ENCODE measurements at places on chromosomes 1 and 21.

DNA sequence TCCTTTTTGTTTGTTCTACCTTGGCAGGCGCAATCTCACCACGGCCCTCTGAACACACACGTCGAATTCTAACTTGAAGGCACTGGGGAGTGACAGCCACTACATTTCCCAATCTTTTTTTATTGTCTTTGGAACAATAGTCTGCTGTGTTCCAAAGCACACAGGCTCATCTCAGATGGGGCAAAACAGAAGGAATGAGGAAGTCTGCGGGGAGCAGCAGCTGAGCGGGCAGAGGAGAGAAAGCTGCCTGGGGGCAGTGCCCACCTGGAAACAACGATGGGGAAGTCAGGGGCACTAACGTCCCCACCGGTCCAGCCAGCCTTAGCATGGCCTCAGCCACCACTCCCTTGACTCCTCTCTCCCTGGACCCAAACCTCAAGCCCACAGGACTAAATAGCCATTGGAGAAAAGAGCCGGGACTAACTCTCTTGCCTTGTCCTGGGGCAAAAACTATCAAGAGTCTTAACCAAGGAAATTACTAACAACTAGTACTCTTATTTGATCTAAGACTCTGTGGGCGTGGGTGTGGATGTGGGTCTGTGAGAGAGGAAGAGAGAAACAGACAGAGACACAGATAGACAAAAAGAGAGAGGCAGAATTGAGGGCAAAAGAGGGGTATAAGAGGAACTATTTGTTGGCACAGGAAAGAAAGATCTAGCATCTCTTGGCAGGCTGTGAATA, 34.2 kb downstream of the SYF2 start:
- no peak for DNase-seq

DNA sequence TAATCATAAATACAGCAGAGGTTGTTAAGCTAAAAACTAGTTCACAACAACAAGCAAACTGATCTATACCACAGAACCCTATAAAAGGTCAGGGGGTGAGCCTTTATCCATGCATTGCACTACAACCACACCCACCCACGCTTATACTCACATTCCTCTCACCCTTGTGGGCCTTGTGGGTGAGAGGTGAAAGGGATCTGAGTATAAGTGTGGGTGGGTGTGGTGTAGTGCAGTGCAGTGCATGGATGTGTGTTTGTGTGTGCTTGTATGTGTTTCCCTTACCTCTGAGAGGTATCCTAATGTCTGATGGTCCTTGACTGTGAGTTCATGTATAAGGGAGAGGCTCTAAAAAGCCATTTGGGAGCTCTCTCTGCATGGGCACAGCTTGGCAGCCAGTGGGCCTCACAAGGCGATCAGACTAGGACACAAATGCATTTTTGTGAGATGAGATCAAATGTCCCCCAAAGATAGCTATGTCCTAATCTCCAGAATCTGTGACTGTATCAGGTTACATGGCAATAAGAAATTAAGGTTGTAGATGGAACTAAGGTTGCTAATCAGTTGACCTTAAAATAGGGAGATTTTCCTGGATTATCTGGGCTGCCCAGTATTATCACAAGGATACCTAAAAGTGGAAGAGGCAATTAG, 95.5 kb upstream of the DPT start:
- DNase-seq, result no peak

- no peak for DNase-seq
These were observed 1058.1 kb upstream of the TMPRSS15 start for GRCh38 chr21:19461481-19462205.

DNA sequence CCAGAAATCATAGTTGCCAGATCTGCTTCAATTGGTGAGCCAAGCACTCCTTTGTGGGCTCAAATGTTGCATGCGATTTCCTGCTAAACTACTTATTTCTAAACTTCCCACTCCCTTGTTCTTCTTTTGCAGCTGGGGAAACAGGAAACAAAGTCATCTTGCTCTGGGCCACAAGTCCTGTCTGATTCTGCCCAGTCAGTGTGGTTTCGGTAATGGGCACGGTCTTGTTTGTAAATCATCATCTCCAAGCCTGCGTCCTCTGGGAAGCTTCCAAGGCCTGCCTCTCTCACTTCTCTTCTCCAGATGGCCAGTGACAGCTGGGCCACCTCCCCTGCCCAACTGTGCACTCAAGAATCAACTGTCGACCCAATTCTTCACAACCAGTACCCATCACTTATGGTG, 4.4 kb downstream of the S100A8 start:
- DNase-seq, result no peak

DNA sequence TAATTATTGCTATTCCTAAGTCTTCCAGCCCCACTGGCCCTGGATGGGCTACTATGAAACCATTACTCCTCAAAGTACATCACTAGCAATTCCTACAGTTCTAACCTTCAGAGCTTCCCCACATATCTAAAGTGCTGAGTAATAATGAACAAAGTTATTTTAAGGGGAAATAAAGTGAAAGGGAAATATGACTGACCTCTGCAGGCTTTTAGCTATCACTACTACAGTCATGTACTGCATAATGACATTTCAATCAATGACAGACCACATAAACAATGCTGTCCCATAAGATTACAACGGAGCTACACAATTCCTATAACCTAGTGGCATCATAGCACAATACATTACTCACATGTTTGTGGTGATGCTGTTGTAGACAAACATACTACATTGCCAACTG, 32.5 kb upstream of the ASPM start:
- no peak for DNase-seq

DNA sequence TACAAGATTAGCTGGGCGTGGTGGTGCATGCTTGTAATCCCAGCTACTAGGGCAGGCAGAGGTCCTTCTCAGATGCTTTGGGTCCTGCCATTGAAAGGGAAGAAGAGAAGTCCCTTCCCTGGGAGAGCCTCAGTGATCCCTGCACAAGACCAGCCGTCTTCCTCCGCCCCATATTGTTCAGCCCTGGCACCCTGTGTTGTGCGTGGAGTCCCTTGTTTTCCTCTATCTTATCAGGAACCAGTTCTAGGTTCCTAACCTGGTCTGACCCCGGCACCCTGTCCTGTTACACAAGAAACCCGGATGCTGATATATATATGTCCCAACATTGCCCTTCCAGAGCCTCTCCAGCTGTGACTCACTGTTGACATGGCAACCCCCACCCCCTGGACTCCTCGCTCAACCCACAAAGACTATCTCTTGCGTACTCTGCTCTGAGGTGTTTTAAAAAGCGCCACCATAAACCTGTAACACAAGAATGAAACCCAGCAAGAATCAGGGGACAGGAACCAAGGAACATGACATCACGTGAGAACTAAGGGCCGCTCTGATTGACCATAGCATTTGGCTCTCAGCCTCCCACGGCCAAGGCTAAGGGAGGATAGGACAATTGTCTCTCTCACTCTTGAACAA, 4.8 kb downstream of the MX2 start:
- no peak for DNase-seq

GRCh38 chr1:182596934-182597333, 7.3 kb downstream of the RGS16 start:
- no peak for DNase-seq

DNA sequence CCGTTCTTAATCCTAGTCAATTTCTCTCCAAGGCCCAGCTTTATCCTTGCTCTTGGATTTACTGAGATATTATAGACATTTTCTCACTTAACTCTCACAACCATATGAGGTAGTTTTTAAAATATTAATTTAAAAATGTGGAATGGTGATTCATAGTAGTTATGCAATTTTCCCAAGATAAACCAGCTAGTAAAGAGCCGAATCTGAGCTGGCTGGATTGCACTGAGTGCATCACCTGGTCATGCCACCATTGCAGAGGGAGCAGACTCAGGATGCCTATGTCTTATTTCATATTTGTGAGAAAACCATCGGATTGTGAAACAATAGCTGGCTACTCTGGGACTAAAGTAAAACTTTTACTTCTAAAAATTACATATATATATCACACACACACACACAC, 494.0 kb downstream of the KCNT2 start:
- no peak for DNase-seq

- no peak for DNase-seq
These were observed 16.5 kb upstream of the LCE2D start for GRCh38 chr1:152646656-152647055.

GRCh38 chr1:182910143-182910542, 42.8 kb downstream of the SHCBP1L start:
- DNase-seq, result no peak

- DNase-seq, result no peak
These were observed 21.6 kb downstream of the LDLRAP1 start for GRCh38 chr1:25564777-25565574.

DNA sequence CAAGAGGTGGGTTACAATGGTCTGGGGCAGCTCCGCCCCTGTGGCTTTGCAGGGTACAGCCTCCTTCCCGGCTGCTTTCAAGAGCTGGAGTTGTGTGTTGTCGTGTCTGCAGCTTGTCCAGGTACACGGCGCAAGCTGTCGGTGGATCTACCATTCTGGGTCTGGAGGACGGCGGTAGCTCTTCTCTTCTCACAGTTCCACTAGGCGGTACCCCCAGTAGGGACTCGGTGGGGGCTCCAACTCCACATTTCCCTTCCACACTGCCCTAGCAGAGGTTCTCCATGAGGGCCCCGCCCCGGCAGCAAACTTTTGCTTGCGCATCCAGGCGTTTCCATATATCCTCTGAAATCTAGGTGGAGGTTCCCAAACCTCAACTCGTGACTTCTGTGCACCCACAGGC, 12.3 kb upstream of the CDCP2 start:
- DNase-seq, result no peak

DNA sequence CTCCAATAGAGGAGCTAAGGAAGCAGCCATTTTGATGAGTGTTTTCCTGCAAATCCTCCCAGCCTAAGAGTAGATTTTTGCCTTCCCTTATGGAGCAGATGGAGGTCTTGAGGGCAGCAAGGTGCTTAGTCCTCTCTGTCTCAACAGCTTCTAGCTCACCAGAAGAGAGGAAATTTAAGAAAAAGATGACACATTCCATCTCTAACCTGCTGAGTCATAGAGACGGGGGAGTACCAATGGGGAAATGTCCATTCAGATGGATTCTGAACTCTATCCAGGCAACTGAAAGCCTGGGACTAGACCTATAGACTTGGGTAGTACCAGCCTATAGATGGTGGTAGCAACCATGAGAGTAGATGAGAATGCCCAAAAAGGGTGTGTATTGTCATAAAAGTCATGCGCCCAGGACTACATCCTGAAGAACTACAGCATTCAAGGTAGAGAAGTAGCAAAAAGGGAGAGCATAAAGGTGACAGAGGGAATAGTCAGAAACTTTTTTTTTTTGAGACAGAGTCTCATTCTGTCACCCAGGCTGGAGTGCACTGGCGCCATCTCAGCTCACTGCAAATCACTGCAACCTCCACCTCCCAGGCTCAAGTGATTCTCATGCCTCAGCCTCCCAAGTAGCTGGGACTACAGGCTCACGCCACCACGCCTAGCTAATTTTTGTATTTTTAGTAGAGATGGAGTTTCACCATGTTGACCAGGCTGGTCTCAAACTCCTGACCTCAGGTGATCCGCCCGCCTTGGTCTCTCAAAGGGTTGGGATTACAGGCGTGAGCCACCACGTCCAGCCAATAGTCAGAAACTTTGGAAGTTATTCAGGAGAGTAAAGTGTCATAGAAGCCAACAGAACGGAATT, 10.7 kb upstream of the ELOA start:
- DNase-seq, result no peak

DNA sequence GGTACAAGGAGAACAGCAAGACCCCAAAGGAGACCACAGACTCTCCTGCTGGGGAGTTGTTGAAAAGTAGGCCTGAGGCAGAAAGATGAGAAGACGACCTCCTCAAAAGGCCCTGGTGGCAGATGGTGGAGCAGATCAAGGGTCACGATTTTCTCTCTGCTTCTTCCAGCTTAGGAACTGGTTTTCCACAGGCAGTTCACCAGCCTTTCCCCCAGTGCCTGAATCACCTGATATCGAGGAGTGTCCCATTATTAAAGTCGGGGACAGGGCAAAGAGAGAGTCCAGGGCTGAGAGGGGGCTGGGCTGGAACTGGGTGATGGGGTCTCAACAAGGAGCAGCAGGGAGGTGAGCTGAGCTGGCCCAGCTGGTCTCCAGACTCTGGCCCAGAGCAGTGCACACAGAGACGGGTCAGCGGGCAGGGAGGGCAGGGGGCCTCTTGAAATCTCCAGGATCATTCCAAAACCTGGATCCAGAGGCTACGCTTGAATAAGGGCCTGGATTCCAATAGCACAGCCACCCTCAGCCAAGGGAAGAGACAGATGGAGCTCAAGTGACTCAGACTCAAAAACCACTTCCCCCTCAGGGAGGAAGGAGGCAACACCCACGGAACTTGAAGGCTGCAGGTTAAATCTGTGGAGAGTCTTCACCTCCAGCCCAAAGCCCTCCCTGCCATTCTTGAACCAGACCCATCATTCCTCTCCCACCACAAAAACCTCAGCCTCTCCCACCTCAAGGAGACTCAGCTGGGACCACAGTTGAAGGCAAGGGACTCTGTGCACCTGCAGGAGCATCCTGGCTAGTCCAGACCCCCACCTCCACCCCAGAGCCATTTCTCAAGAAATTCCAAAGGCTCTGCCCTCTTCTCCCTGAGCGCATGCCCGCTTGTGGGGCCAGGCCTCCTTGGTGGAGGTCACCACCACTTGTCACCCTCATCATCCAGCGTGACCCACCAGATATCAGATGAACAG, at the start of gene S100A5:
TSS of gene S100A5 (minus strand) at position 541 of the 968 bp plus-strand sequence. CDS start 743 bp downstream, outside the sequence.
- no peak for DNase-seq

DNA sequence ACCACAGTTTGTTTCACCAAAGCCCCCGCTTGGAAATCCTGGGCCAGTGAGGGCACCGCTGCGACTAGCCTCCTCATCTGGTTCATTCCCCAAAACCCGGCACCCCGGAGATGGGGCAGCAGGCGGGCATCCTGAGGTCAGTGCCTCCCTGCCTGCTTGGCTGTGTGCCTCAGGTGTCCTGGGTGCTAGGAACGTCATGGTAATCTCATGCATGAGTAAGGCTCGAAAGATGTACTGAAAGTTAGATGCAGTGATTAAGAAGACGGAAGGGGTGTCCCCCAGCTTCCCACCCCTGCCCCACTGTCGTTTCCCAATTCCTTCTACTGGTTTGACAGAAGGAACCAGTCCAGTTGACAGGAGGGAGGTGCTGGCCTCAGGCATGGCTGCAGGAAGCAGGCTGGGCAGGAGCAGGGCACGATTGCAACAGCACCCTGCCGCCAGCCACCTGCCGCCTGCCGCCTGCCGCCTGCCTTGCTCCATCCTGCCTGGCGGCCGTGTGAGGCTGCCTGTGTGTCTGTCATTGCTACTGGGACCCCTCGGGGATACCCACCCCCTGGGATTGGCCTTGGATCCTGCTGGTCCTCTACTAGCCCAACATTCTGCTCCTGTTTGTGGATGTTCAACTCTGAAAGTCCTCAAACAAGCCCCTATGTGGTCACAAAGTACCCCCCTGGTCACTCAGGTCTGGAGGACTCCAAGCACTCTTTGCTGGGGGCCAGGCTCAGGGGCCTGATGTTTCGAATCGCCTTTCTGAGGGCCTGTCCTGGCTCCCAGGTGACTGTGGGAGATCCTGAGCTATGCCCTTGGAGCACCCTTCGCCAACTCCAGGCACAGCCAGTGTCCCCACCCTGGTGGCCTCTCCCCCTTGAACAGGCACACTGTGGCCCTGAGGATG, 73.0 kb upstream of the IFFO2 start:
- DNase-seq, result no peak

GRCh38 chr1:240503558-240503957, 108.4 kb downstream of the GREM2 start:
- DNase-seq, result no peak

Data from activated T-helper 1 cell treated with anti-CD3 and anti-CD28 coated beads, Interleukin-2, amount 50 U/mL, for 16 hours (primary cell).